Cerebellum (tissue), 4 donors: ENCODE measurements at places on chromosomes 2 and 18. TPM values are rescaled to one million over a fixed set of nuclear protein-coding genes. Genes with fewer than 3 reads are reported as not detected.

Gene NT5C1B
- 0.09 TPM for total RNA-seq

Gene REV1
- total RNA-seq: 99.2 TPM

Gene SPC25
- 10.2 TPM for total RNA-seq

Gene SLC23A3
- 1.3 TPM for total RNA-seq

Gene TNFAIP6
- 0.27 TPM for total RNA-seq

Gene DNAJC5G
- 1.3 TPM for total RNA-seq

Gene FBLN7
- 5.3 TPM for total RNA-seq

Gene SULT1C4
- 20.7 TPM for total RNA-seq

Gene TM4SF20
- total RNA-seq: not detected

Gene UCN
- total RNA-seq: 1.2 TPM

Gene IL36G
- not detected for total RNA-seq

Gene CRYGD
- total RNA-seq: 1.9 TPM

Gene CXCR1
- total RNA-seq: not detected

Gene LHCGR
- total RNA-seq: 1.5 TPM

Gene ALPG
- total RNA-seq: not detected

Gene SYT4
- 121 TPM for total RNA-seq

Gene RAB17
- total RNA-seq: 0.36 TPM

Gene CIAO1
- total RNA-seq: 69.5 TPM

Gene TGFBRAP1
- total RNA-seq: 19.5 TPM

Gene MTERF4
- 64.7 TPM for total RNA-seq

Gene COLEC11
- total RNA-seq: 0.82 TPM

Gene SERPINB11
- not detected for total RNA-seq

Gene RAB10
- 106 TPM for total RNA-seq

Gene SAG
- total RNA-seq: not detected

Gene ALLC
- not detected for total RNA-seq

Gene ACKR3
- total RNA-seq: 10.3 TPM

Gene G6PC2
- not detected for total RNA-seq

Gene XDH
- 0.54 TPM for total RNA-seq

Gene RRM2
- total RNA-seq: 18.6 TPM

Gene GALNT3
- total RNA-seq: 2.5 TPM

Gene C2orf72
- total RNA-seq: 16.1 TPM

Gene PROKR1
- total RNA-seq: 2.7 TPM

Gene FRZB
- 10.2 TPM for total RNA-seq

Gene FZD7
- total RNA-seq: 48.7 TPM
